Smooth muscle cell of the brain vasculature (primary cell): ENCODE measurements at places on chromosomes 3 and 15.

- no peak for DNase-seq
Observed at GRCh38 chr15:62848632-62849050, 193.9 kb upstream of the TPM1 start.

DNA sequence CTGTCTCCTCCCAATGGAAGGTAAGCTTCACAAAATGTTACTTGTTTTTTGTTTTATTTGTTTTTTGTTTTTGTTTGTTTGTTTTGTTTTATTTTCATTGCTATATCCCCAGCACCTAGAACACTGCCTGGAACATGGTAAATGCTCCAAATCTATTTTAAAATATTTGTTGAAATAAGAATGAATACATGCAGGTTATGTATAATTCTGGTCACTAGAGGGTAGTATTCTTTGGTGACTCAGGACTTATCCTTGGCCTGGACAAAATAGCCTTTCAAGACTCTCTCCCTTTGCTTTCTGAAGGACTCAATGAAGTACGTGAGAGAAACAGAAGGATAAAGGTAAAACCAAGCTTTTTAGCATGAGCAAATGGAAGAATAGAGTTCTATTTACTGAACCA is 46.9 kb upstream of the PPP2R3A start:
- peak; percentile 20 for DNase-seq

DNA sequence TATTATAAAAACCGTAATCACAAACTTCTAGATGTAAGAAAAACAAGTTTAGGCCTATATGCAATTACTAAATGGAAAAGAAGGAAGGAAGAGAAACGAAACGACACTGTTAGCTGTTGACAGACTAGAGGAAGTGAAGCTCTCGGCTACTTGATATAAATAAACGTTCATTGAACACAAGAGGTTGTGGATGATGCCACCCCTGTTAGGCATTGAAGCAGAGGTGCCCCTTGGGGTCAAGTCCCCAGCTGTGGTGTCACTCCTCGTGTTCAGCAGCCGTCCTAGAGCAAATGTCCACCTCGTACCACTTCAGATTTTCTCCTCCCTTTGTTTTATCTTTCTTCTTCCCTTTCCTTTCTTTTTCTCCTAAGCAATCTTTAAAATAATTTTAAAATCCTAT is 146.5 kb upstream of the UBE2E1 start:
- DNase-seq, result no peak

DNA sequence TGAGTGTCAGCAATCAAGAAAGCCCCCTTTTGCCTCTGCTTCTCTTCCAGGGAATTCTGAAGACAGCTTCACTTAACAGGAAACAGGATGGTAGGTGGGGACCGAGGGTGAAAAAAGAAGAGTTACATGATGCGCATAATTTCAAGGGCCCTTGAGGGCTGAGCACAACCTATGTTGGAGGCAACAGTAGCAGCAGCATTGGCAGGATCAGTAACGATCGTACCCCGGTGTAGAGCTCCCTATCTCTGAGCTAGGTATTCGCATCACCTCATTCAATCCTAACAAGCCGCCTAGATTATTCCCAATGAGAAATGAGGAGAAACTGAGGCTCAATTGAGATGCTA is 432 bp upstream of the RAD54L2 start:
- DNase-seq, result no peak
